Activated CD8-positive, alpha-beta T cell treated with anti-CD3 and anti-CD28 coated beads, Interleukin-2, amount 10 ng/mL, durations not matched to agents 7 days and 5 days (primary cell): ENCODE measurements at places on chromosomes 6 and 20. TPM values are rescaled to one million over a fixed set of nuclear protein-coding genes. Genes with fewer than 3 reads are reported as not detected.

The ADGRF1 gene
- total RNA-seq = not detected

The PGC gene
- not detected for total RNA-seq

DNA sequence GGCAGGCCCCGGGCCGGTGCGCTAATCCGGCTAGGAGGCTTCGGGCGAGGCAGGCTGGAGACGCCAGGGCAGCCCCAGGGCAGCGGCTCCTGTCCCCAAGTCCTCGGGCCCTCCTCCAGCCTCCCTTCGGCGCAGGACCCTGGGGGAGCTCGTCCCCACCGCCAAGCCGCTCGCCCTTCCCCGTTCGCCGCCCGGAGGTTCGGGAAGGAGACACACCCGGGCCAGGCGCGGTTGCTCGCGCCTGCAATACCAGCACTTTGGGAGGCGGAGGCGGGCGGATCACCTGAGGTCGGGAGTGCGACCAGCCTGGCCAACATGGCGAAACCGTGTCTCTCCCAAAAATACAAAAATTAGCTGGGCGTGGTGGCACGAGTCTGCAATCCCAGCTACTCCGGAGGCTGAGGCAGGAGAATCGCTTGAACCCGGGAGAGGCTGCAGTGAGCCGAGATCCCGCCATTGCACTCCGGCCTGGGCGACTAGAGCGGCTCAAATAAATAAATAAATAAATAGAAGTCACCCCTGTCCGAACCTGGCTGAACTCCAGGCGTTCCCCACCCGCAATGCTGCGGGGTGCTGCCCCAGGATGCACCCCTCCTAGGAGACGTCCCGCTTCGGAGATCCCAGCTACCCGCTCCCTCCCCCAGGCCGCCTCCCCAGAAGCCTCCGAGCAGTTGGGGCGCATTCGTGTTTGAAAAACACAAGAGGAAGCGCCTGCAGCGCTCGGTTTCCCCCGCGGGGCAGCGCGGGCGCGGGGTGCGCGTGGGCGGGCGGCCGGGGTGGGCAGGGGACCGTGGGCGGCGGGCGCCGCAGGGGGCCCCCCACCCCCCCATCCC, 27.5 kb downstream of the SERPINB9 start:
- peak; percentile 59 for DNase-seq

DNA sequence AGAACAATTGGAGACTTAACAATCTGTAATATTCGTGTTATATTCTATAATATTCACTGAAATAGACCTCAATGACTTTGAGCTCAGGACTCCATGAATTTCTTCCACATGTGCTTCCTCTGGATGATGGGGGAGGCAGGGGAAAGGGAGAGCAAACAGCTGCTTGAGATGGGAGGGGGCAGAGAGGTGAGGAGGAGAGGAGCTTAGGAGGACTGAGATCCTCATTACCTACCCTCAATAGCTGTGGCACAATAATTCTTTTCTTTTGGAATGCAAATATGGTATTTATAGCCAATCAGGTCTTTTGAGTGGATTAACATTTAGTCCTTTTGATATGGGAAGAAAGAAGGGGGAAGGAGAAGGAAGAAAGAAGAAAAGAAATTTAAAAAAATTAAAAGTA, 64.1 kb upstream of the ZNF217 start:
- no peak for DNase-seq

- no peak for DNase-seq
These were observed 118.7 kb upstream of the HMGN3 start for GRCh38 chr6:79353226-79353625.

- DNase-seq = no peak
These were observed 50.8 kb downstream of the IL22RA2 start for GRCh38 chr6:137122612-137123011.

The PACRG gene
- total RNA-seq = 0.78 TPM

The SLC12A5 gene
- total RNA-seq = 1.3 TPM

The CGA gene
- not detected for total RNA-seq

GRCh38 chr20:43383026-43383795, 74.5 kb upstream of the SRSF6 start:
- no peak for DNase-seq

DNA sequence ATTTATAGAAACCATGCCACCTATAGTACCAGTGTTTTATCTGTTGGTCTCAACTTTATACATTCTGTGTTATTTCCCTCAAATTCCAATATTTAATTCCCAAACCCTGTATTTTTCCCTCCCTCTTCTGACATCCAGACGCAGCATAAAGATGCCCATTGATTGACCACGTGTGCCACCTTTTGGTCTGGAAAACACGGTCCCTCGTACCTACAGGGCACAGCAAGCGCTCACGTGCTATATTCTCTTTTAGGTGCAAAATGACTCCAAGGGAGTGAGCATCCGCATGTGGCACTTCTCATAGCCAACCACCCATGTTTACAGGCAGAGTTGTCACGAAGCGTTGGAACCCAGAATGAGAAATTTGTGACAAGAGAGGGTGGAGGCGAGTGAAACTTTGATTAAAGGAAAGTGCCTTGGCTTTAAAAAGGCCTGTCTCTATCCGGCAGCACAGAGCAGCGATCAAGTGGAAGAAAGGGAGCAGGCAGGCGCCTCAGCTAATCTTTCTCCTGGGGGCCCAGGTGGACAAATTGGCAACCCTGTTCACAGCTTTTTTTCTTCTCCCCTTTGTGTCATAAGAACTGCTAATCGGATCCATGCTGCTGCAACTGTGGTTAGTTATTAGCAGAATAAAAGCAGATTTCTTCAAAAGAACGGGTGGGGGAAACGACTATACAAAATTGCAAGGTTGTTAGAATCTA, 225.9 kb downstream of the TMEM242 start:
- no peak for DNase-seq

DNA sequence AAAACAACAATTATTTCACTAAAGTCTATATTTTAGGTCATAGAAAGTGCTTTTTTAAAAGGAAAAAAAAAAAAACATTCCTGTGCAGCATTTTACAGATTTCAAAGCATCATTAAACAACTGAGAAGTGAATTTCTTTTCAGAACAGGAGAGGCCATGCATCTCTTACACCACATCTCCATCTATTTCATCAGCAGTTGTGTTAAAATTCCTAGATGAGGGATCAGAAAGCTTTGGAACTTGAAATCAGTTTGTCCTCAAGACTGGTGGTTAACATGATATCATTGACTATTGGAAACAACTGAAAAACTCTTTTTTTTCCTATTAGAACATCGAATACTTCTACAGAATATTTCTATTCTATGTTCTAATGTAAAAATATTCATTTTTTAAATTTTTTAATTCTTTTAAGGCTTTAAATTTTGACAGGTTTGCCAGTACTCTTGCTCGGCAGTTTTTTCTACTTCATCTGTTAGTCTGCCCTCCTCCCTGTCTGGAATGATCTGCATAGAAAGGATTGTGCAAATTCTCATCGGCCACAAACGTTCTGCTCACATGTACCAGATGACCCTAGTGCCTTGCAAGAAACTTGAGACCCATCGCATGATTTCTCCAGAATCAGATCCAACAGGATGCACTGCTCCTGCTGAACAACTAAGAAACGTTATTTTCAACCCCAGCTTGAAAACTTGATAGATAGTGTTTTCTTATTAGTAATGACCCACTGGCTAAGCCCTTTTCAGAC, 411.0 kb upstream of the AGPAT4 start:
- DNase-seq = no peak

The LPA gene
- not detected for total RNA-seq

The MTFR2 gene
- total RNA-seq = 27.2 TPM

DNA sequence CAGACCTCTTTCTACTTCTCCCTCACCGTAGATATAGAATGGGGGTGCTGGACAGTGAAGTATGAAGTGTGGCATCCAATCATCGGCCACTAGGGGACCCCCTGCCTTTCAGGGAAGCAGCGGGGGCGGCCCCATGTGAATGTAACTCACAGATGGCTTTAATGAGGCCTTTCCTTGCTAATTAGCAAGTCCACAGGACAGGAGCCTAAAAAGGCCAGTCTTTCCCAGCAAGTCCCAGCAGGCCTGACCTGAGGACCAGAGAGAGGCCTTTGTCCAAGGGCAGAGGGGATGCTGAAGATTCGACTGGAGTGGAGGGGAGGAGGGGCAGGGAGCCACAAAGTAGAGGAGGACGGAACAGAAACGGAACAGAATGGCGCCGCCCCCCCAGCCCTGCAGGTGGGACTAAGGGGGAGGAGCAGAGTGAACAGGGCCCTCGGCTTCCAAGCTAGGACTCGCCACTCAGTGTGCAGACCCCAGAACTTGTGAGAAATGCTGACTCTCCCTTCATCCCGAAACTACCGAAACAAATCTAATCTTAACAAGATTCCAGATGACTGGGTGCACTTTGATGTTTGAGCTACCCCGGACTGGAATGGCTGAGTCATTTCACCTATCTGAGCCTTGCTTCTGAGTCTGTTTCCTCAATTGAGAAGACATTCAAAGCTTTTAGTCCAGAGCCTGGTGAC, 5.8 kb downstream of the C6orf132 start:
- peak; percentile 37 for DNase-seq

- no peak for DNase-seq
These were observed 7.1 kb downstream of the CCND3 start for GRCh38 chr6:41934278-41935192.

- no peak for DNase-seq
These were observed 143.4 kb upstream of the PHACTR1 start for GRCh38 chr6:12572896-12573827.

The FAM184A gene
- 2.7 TPM for total RNA-seq

- DNase-seq = no peak
These were observed 117.0 kb upstream of the PMEPA1 start for GRCh38 chr20:57826666-57827287.

- DNase-seq = no peak
These were observed 96.0 kb downstream of the INSM1 start for GRCh38 chr20:20463933-20464374.

DNA sequence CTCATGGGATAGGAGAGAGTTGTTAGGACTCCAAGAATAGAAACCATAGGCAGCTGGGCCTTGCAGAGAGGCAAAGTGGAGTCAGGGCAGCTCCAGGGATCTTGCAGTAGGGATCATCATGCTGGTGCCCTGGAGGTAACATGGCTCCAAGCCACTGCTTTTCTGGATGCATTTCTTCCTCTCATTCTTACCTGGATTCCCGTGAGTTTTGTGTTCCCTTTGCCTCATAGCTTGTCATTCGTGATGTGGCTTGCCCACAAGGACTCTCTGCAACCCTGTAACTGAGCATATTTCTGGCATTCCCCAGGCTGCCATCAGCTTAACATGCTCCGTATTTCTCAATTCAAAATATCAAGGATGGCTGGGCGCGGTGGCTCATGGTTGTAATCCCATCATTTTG, 5.3 kb downstream of the NHLRC1 start:
- no peak for DNase-seq

The PAQR8 gene
- 23.0 TPM for total RNA-seq

The TBX18 gene
- total RNA-seq = not detected

DNA sequence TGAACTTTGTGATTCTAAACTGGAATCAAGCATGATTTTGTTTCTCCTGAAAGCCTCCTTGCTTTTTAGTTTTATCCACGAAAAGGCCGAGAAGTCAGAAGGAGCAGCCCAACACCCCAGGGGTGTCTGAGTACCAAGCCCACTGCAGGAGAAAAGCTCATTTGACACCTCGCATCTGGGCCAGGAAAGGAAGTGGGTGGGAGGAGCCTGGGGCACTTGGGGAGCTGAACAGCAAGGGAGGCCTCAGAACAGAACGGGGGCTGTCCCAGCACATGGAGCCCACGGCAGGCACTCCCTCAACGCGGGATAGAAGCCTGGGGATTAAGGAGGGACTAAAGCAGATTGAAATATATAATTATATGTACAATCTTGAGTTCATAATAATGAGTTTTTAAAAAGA, 6.6 kb downstream of the KIF25 start:
- no peak for DNase-seq

DNA sequence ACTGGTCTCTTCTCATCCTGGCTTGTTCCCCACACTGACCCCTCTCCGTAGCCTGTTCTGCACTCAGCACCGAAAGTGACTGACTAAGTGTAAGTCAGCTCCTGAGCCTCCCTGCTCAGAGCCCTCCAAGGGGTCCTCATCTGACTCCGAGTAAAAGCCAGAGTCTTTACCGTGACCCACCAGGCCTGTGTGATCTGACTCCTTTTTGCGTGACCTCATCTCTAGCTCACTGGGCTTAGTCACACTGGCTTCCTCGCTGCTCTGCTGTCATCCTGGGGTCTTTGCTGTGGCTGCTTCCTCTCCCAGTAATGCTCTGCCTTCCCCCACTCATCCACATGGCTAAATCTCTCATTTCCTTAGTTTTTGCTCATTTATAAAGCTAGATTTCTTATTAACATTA, 116.6 kb downstream of the PLCB4 start:
- no peak for DNase-seq

DNA sequence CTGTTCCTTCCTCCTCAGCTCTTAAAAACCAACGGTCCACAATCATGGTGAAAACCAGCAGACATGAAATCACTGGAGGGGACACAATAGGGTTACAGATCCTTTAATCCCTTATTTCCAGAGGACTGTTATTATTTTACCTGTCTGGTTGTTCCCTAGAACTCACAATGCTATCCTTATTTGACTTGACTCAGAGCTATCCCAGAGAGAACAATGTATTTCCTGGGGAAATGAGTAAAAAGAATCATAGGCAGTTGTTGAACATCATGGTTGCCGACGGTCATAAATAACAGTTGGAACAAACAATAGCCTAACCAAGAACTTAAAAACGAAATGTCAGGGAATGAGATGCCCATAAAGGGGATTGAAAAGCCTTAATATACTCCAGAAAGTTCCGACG, 9.3 kb downstream of the OR2H1 start:
- DNase-seq = no peak

- DNase-seq = no peak
These were observed 110.0 kb downstream of the PREX1 start for GRCh38 chr20:48717680-48718223.

GRCh38 chr6:132788658-132789395, 9.6 kb downstream of the SLC18B1 start:
- DNase-seq = no peak

DNA sequence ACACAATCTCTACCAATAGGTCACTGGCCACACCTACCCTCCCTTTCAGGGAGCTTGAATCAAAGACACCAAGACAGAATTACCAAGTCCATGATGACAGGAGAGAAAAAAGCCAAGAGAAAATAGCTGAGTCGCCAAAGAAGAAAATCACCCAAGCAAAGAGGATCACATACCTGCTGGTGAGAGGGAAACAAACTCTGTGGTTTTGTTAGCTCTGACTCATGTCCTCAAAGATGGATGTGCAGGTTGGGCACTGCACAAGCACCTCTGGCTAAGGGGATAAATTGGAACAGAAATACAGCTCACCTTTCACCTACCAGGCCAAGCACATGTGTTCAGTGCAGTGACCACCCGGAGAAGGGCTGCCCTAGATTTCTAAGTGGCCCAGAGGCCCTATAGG, 114.8 kb downstream of the TFAP2A start:
- DNase-seq = no peak

- no peak for DNase-seq
These were observed 79.8 kb downstream of the PRDM1 start for GRCh38 chr6:106165885-106166485.

DNA sequence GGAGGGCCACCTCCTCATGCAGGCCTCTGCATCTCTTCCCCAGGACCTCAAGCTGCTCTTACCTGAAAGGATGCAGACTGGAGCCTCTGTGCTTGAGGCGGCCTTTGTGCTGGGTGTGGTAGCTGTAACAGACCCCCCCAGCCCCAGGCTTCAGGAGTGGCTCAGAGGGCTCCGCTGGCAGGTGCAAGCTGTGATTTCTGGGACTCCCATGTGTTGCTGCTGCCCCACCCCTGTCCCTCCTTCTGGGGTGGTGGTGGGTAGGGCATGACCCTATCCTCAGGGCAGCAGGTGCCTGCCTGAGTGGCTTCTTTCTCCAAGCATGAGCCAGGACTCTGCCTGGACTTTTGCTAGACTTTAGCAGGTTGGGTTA, 121.2 kb downstream of the SULF2 start:
- no peak for DNase-seq

GRCh38 chr20:34887023-34887422, 10.6 kb downstream of the ACSS2 start:
- no peak for DNase-seq
